ENCODE measurements at places on chromosomes 16 and 17.

DNA sequence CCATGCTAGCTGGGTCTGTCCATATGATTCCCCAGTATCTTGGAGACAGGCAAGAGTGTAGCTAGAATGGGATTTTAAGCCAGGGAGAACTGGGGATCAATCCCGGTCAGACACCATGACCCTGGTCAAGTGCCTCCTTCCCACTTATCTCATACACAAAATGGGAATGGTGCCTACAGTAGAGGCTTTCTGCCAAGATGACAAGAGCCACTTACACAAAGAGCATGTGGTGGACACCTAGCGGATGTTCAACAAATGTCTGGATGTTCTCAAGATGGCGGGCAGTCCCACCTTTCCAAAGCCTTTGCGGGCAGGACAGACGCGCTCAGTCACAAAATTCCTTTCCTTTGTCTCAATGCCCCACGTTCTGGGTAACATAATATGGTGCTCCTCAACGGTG is 57.3 kb downstream of the MAF start:
- DNase-seq = no peak

- DNase-seq = peak; percentile 26
These were observed 1.1 kb downstream of the MAPT start for GRCh38 chr17:45895304-45895968.

DNA sequence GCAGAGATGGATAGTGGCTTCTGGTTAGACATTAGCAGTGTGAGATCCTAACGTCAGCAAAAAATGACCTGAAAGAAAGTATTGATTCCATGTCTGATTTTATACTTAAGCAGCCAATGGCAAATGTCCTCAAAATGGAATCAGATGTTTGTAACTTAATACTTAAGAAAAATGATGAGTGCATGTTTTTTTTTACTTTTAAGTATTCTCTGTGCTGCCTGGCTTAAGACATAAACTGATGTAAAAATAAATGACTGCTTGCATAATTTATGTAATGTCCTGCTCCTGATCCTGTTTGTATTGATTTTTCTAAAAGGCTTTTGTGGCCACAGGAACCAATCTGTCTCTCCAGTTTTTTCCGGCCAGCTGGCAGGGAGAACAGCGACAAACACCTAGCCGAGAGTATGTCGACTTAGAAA is 7.4 kb downstream of the CBFB start:
- DNase-seq = no peak

GRCh38 chr16:19717314-19717713 is 713 bp downstream of the KNOP1 start:
- no peak for DNase-seq

DNA sequence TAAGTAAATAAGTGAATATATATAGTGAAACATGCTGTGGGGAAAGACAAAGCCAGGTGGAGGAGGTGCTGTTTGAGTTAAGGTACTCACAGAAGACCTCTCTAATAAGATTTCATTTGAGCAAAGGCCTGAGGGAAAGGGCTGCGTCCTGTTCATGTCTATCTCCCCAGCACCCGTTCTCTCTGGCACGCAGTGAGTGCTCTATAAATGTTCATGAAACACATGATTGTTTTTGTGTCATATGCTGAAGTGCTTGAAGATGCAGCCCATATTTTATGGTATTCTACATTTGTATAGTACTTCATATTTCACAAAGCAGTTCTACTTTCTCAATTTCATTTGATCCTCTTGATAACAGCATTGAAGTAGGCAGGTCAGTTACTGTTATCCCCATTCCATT is 990 bp downstream of the VWA3A start:
- no peak for DNase-seq

DNA sequence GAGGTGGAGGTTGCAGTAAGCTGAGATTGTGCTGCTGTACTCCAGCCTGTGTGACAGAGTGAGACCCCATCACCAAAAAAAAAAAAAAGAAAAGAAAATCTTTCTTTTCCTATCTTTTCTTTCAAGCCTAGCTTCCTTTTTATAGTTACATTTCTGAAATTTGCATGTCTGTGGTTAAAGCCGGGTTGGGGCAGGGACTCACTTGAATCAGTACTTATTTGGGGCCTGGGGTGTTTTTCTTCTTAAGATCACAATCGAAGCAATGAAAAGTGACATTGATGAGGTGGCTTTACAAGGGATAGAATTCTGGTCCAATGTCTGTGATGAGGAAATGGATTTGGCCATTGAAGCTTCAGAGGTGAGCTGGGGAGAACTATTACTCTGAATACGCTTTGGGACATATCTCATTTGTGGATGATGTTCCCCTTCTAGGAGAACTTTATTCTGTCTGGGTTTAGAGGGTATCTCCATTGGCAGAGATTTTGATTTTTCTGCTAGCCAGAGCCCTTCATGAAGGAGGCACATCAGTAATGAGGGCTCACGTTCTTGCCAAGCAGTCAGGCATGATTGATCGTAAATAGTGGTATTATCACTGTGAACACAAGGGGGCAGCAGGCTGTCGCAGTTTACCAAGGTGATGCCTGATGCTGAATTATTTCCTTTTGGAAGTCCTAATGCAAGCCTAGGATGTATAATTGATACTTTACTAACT is 14.3 kb downstream of the KPNB1 start:
- peak; percentile 82 for DNase-seq

DNA sequence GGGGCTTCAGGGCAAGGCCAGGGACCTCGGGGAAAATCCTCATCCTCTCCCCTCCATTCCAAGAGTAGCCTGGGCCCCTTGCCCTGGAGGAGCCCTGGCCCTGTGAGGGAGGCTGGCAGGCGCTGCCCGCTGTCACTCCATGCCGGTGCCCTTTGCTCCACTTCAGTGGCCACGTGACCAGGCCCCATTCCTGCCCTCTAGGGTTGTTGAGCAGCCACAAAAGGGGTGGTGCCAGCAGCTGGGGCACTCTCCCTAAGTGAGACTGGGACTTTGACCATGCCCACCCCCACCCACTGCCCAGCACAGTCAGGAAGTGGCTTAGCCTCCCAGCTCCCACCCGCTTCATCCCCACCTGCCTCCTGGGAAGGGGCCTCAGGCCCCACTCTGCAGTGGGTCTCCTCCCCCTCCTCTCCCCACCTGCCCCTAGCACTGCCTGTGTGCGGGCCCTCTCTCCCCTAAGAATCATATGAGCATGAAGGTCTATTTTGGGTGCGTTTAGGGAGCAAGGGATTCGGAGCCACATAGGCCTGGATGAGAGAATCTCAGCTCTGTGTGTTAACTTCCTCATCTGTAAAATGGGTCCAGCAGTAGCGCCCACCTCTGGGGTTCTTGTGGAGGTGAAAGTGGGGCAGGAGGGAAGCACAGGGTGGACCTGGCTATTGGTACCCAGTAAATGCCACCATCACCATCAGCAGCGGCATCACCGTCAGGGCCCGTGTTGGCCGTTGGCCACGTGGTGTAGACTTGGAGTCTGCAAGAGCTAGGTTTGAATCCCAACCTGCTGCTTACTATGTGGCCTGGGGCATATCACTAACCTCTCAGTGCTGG is 7.2 kb downstream of the PDK2 start:
- no peak for DNase-seq

GRCh38 chr17:64400642-64401041 is 10.0 kb upstream of the PECAM1 start:
- DNase-seq = no peak

DNA sequence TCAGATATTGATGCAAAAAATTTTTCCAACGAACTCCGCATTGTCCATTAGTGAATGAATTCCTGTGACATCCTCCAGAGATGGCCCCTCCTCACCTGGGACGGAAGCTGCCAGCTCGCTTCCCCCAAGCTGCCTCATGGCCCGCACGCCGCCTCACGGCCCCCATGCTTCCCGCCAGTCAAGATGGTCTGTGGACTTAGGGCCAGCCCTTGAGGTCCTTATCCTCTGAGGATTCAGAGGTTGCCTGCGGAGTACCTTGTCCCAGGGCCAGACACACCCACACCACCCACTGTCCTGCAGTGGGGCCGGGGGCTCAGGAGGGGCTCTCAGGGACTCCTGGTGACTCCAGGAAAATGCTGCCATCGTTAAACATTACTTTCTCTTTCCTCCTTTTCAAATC is 73.6 kb downstream of the SEC14L1 start:
- DNase-seq = no peak

DNA sequence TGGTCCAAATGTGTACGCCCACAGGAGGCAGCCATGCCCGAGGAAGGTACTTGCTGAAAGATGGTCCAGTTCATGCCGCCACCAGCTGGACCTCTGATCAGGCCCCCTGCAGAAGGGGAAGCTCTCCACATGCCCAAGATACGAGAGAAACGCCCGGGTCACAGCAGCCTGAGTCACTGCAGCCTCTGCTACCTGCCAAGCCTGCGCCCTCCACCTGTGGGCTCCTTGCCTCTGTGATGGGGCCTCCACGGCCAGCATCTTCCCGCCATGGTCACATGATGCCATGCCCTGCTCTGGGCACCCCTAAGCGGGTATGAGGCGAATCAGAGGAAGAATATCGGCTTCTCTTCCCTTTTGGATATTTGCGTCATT is 13.7 kb upstream of the KREMEN2 start:
- no peak for DNase-seq

DNA sequence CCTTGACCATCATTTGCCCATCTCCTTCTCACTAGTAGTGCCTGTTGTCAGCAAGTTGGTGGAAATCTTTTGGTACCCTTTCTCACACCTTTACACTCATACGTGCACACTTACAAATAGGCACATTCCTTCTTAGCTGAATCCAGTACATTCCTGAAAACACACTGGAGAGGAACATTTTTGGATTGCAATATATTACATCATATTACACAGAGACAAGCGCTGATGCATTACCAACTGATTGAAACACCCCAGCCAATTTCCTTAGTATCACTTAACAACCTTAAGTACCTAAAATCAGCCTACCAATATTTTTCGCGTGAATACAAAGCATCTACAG is 64.1 kb downstream of the PLCG2 start:
- no peak for DNase-seq

GRCh38 chr17:39174920-39175694 is 9.1 kb upstream of the ARL5C start:
- DNase-seq = peak; percentile 83

GRCh38 chr17:10119203-10120108 is 79.0 kb downstream of the GAS7 start:
- peak; percentile 24 for DNase-seq

- peak; percentile 70 for DNase-seq
These were observed at the start of gene MOSMO for GRCh38 chr16:22007509-22008214. Gene MOSMO, plus strand, starts transcription at chr16:22008111. Its CDS starts 191 bp downstream, at chr16:22008302.

- no peak for DNase-seq
These were observed 26.2 kb upstream of the RFFL start for GRCh38 chr17:35089586-35090296.

- no peak for DNase-seq
These were observed 42.9 kb downstream of the SYT17 start for GRCh38 chr16:19210968-19211367.

- DNase-seq = no peak
These were observed 210.4 kb upstream of the IRX5 start for GRCh38 chr16:54720259-54720658.

- no peak for DNase-seq
These were observed 3.1 kb downstream of the TMEM204 start for GRCh38 chr16:1536601-1537000.

GRCh38 chr17:74245145-74245831 is 28.7 kb upstream of the DNAI2 start:
- DNase-seq = no peak

DNA sequence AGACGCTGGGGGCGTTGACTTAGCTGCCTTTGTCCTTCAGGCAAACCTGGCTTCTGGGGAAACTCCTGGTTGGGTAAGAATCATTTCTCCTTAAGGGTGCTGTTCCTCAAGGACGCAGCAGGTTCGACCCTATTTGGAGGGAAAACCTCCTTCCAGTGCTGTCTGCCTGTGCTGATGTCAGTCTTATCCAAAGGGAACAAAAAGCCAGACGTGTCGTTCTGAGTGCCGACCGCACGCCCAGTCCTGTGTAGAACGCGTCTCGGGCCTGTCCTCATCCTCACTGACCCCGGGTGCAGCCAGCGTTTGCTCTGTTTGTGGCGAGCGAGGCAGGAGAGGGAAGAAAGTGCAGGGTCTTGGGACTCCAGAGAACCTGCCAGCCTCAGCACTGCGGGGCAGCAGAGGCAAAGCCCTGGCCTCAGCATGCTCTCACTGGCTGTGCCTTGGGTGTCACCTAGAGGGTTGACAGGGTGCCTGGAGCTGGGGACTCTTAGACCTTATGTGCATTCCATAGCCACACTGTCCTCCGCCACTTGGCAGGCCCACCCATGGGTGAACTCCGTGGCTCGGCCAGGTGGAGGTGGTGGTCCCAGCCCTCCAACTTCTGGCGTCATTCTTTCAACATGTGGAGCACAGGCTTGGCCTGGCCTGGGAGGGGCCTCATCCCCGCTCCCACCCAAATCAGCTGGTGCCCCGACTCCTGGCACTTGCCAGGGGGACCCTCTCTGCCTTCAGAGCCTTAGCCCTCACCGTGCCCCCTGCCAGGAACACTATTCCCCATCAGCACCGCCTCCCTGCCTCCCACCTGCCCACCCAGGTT is 6.0 kb downstream of the SNN start:
- DNase-seq = no peak

GRCh38 chr17:628089-628941 is 86.3 kb downstream of the VPS53 start:
- DNase-seq = no peak

DNA sequence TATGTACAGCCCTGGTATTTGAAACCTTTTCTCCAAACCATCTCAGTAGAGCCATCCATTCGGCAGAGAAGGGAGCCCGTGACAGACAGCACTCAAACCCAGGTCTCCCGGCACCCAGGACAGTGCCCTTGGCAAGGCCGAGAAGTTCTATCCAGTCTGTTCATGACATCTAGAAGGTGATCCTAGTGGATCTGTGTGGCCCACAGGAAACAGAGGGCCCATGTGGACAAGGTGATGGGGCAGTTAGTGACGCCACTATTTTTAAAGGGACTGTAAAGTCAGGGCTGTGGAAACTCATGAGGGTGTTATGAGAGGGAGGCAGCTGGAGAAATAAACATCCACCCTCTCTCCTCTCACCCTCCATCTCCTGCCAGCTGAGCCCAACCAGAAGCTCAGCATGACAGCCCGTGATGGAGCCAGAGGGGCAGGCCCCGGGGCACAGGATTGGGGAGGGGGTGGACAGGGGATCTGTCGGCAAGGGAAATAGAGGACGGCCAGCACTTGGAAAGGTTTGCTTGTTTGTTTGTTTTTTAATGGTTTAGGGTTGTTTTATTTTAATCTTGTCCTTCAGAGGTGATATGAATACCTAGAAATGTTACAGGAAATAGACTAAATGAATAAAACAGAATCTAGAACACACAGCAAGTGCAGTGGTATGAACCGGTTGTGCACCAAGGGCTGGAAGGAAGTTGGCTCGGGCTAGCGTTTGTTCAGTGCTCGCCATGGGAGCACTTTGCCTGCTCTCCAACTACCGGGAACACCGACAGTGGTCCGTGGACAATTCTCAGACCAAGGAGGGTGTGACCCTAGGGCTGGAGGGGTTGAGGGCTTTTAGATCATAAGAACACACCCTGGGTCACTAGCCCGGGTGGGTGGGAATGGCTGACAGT is 17.1 kb downstream of the MYLK3 start:
- DNase-seq = no peak

- no peak for DNase-seq
These were observed 96.9 kb upstream of the KCNJ16 start for GRCh38 chr17:69978056-69978646.
